ENCODE measurements at places on chromosomes 2 and 18.

DNA sequence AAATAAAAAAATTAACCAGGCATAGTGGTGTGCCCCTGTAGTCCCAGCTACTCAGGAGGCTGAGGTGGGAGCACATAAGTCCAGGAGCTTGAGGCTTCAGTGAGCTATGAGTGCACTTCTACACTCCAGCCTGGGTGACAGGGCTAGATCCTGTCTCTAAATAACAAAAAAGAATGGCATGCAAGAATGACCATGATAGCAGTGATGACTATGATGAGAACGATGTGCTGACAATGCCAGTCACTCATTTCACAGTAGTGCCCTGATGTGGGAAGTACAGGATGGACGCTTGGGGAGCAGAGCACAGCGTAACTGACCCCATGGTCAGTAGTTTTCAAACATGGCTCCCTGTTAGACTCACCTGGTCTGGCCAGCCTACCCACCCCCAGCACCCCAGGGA is 139.1 kb downstream of the VAPA start:
- no peak for DNase-seq

- no peak for DNase-seq
Observed at GRCh38 chr2:3823748-3824147, 120.4 kb downstream of the DCDC2C start.

DNA sequence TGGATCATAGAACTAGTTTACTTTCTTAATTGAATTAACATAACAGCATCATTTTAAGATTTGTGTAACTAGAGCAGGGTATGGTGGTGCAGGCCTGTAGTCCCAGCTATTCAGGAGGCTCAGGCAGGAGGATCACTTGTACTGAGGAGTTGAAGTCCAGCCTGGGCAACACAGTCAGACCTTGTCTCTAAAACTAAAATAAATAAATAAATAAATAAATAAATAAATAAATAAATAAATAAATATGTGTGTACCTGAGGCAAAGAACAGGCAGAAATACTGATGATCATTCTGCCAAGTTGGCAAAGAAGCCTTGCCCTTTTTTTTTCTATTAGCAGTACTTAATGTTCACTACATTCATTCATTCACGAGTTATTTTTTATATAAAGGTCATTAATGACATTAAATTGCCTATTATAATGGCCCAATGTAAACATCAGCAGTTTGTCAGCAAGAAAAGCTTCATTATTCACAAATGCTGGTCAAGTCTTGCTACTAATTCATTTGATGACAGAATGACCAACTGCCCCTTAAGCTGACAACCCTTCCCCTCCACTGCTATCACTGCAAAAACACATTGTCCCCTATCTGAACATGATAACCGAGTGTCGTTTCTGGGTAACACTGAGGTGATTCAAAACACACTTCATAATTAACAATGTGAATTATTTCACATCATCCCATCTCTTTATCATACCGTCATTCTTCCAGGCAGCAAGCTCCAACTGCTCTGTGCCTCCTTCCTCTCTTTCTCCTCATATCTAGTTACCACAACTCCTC is 39.0 kb downstream of the ARL5A start:
- DNase-seq, result no peak

DNA sequence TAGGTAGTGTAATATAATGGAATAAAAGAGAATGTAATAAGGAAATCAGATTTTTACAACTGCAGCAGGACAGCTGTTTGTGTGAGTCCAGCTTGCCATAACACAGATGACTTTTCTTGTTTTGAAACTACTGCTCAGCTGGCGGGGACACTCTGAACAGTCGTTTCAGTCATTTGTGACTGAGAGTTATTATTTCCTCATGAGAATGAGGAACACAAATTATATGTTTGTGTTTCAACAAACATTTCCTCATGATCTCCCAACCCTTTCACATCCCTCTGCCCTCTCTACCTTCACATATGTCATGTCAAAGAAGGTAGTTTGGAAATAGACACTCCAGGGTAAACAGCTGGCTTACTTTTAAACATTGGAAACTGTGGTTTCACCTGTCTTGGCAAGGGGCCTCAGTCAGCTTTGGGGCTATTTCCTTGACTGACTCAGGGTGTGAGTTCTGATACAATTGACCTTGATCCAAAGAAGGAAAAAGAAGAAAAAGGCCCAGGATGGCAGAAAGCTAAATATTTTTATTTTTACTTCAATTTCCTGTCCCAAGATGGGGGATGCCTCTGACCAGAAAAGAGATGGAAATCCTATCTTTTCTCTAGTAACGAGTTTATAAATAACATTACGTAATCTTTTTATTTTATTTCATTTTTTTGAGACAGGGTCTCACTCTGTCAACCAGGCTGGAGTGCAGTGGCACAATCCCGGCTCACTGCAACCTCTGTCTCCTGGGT is 593 bp downstream of the SP140L start:
- no peak for DNase-seq

- DNase-seq, result no peak
Observed at GRCh38 chr18:21853016-21853415, 112.4 kb downstream of the MIB1 start.

DNA sequence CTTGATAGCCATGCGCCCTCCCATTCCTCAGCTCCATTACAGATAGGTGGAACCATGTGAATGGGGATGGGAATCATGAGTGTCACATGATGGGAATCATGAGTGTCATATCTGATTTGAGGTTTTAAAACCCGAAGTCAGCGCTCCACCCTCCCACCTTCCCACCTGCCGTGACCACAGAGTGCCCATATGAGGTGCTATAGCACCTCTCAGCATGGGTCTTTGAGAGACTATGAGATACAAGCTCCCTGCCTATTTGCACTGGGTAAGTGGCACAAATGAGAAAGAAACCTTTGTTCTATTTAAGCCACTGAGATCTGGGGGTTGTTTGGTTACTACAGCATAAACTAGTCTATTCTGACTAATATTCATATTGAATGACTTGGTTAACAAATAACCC is 78.5 kb upstream of the PTPRM start:
- no peak for DNase-seq

DNA sequence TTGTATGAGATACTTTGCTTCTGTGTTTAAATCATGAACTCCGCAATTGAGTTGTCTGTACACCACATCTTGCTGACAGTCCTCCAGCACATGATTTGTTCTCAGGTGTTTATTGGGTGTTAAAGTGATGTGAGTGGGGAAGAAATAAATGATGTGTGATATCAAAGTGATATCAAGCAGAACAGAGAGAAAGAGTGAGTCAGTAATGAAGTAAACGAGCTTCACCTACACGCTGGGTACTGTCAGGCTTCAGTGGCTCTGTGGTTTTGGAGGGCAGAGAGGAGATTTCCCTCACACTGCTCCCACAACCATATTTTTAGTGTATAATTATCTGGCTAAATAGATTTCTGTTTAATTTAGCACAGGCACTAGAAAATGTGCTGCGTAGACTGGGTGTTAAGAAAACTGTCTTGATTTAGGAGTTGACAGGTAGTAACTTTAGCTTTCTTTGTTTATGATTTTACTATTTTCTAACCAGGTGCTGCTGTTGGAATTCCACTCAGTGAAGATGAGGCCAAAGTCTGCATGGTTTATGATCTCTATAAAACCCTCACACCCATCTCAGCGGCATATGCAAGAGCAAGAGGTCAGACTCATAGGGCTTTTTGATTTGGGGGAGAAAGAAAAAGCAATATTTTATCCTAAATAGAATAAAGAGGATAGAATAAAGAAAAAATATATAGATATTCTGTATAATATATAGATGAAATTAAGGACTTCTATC is 21.2 kb downstream of the ATIC start:
- no peak for DNase-seq

- no peak for DNase-seq
Observed at GRCh38 chr2:171407030-171407675, 26.6 kb downstream of the METTL8 start.

GRCh38 chr2:94960751-94961150 is 64.8 kb upstream of the MAL start:
- no peak for DNase-seq

GRCh38 chr2:29749843-29750242 is 171.5 kb downstream of the ALK start:
- DNase-seq, result no peak

DNA sequence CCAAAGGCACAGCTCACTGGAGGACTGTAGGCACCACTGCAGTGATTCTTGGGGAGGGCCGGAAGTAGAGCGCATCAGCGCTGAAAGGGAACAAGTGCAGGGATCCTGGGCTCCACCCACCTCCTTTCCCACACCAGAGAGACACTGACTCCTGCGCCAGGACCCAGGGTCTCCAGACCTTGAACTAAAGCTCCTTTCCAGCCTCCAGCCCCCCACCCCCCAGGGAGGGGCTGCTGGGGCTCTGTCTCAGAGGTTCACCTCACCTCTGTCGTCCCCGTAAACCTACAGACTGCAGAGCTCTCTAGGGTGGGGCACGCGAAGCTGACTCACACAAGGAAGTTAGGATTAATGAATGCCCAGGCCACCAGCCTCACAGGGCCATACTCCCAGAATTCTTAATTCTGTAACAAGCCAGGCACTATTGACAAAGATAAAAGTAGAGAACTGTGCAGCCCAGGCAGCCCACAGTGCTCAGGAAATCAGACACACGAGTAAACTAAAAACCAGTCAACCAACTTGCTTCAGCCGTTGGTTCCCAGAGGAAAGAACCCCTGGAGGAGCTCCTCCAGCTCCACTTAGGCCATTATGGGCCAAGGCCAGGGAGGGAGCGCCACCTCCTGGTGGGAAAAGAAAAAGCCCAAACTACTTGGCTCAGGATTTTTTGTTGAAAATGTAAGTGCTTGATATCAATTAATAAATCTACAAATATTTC is 45.1 kb upstream of the ACAA2 start:
- peak; percentile 40 for DNase-seq

DNA sequence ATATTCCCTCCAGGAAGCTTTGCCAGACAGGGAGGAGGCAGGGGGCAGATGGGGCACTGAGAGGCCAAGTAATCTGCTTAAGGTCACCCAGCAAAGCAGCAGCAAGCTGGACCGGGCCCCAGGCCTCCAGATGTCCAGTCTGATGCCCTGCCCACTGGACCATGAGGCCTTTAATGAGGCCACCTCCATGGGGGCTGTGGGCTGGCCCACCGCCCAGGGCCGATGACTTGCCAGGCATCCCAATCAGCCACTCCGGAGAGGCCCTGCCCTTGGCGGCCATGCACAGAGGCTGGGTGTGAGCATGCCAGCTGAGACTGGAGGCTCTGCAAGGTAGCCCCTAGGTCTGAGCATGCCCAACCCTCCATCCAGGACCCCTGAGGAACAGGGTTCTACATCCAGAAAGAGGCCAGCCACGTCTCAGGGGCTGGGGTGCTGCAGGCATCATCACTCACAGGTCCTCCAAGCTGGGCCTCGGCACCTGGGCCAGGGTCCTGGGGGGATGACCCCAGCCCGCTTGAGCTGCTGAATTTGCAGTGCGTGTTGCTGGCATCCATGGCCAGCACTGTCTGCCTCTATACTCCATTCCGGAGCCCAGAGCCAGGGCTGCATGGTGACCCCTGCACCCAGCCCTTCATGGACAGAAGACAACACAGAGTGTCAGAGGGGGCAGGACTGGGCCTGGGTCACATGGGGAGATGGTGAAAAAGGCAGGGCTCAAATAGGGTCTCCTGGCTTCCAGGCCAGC is 164.2 kb downstream of the INHBB start:
- DNase-seq, result no peak

DNA sequence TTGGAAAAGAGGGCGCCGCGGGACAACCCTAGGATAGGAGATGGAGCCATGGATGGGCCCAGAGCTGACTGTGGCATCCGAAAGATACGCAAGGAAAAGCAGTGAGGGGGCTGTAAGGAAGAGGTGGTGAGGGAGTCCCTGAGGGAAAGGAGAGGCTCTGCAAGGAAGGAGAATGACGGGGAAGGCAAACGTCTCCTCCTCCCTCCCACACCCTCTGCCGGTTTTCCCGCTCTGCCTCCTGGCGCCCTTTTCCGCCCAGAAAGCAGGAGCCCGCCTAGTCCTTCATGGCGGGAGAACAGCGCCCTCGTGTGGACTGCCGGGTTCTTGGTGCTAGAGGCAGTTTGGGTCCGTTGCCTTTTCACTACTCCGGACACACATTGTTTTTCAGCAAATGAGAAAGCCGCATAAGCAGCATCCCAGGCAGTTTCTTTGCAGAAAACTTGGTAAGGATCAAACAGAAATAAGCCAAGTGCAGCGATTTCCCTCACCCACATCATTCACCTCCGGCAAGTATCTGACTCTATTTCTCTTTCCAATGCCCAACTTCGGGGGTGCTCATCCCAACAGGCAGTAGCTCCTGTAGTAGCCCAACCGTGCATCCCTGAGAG is 200.4 kb downstream of the INO80D start:
- DNase-seq, result peak; percentile 30

GRCh38 chr2:8144131-8144631 is 537.7 kb upstream of the ID2 start:
- DNase-seq, result no peak

DNA sequence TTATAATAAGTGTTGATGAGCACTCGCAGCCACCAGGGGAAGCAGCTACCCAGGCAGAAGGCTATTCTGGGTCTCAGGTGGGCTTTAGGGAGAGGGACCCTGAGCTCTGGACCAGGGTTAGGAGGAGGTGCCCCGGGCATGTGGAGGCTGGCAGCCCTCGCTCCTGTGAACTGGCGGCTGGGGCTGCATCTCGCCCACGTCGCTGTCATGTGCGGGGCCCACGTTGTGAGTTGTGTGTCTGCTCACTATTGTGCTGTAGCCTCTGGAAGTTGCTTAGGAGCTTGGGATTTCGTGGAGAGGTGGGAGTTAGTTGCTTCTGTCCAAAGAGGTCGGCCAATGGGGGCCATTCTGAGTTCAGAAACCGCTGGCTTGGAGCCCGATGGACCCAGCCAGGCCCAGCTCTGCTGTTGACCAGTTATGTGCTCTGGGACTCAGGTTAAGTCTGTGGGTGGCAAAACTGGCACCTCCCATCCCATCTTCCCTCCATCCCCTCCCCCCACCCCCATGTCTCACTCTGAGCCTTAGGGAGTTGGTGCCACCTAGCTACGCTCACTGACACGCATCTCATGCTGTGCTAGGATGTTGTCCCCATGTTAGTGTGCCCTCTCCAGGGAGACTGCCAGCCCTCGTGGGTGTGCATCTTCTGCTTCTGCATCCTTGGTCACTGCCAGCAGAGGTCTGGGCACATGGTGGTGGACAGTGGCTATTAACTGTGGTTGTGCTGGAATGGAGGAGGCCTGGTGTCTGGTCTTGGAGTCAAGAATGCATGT is 18.5 kb downstream of the RRM2 start:
- no peak for DNase-seq

DNA sequence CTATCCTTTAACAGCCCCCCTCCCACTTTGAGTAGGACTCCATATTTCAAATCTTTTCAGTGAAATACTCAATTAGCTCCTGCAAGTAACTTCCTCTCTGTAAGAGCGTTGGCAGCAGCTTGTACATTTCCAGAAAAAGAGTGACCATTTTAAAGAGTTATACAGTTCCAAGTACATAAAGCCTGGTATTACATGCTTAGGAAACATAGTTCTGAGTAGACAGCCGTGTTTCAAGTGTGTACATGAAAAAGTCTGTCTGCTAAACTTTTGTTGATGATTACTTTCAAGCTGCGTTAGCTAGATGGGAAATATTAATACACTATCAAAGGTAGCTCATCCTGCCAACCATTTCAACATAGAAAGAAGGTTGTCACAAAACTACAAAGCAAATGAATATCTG is 112.8 kb downstream of the ZNF521 start:
- DNase-seq, result no peak

All from CD4-positive, alpha-beta T cell treated with Interleukin-6 at 100 ng/mL for 8 hours (primary cell).